Ureter (tissue), 1 donor: ENCODE measurements at places on chromosomes 4 and X. TPM values are rescaled to one million over a fixed set of nuclear protein-coding genes. Genes with fewer than 3 reads are reported as not detected.

DNA sequence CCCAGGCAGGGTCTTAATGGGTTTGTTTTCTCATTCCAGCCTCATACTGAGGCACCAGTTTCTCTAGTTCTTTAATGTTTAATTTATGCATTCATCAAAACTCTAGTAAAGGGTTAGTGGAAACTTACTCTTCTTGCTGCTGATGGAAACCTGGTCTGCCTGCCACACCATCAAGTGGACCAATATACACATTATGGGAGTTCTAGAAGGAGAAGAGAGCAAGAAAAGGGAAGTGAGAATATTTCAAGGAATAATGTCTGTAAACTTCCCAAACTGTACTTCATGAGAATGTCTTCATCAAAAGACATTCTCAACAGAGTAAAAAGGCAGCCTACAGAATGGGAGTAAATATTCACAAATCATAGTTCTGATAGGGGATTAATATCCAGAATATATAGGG, 20.9 kb upstream of the DHX15 start:
- DNase-seq: no peak

DNA sequence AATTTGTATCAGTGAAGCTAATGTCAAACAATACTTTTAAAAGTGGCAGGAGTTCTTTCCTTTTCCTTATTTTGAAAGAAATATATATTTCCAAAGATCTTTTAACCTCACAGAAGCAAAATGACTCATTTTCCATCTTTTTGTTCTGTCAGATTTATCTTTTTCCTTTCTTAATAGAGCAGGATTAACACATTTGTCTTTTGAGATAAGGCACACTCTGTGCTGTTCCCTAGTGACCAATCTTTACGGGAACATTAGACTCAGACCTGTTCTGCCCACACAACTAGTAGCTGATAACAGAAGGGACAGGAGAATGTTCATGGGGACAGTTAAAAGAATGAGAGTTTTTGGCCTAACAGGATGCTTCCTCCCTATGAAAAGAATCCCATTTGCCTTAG, 381.2 kb downstream of the STPG2 start:
- no peak for DNase-seq

- DNase-seq: no peak
Measured at GRCh38 chr4:65983061-65983460, 312.8 kb upstream of the EPHA5 start.

DNA sequence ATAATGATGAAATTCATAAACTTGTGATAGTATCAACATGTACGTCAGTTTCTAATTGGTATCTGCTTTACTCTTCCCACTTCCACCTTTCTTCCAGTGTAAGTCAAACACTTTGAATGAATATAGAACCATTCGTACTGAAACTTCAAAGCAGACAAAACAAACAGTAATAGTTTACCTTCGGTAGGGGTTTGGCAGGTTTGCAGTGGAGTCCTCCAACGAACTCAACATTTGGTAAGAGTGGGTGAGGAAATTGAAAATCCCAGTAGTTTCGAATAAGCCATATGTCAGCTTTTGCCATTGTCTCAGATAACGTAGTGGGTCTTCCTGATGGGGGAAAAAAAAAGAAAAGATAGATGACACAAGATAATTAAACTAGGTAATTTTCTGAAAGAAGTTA, 2.2 kb downstream of the UGT2B4 start:
- no peak for DNase-seq

- DNase-seq: no peak
Measured at GRCh38 chr4:122203407-122203806, 51.3 kb downstream of the BLTP1 start.

GRCh38 chr4:122889726-122890125, 32.7 kb downstream of the NUDT6 start:
- DNase-seq: no peak

DNA sequence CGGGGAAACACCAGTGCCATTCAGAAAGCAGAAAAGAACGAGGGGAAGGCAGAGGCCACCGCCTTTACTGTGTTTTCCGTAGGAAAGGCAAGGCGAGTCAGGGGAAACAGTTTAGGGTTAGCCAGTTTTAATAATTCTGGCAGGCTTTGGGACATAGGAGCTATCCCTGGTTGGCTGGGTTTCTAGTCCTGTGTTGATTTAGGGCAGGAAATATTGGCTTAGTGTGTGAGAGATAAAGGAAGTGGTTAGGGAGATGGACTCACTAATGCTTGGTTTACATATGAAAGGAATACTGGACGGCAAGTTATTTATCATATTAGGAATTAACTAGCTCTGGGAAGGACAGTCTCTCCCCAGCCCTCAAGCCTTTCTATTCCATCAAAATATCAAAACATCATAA, 53.1 kb downstream of the SYNPO2 start:
- DNase-seq: no peak

- DNase-seq: no peak
Measured at GRCh38 chrX:130211415-130212186, 39.8 kb downstream of the RAB33A start.

DNA sequence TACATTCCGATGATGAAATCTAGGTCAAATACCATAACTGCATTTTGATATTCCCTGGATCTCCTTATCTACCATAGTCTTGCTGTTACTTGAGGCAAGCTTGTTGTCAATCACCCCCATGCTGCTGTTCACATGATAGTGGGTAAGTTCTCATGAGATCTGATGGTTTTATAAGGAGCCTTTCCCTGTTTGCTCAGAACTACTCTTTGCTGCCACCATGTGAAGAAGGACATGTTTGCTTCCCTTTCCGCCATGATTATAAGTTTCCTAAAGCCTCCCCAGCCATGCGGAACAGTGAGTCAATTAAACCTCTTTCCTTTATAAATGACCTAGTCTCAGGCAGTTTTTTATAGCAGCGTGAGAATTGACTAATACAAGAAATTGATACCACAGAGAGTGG, 432.0 kb downstream of the GLUD2 start:
- no peak for DNase-seq

DNA sequence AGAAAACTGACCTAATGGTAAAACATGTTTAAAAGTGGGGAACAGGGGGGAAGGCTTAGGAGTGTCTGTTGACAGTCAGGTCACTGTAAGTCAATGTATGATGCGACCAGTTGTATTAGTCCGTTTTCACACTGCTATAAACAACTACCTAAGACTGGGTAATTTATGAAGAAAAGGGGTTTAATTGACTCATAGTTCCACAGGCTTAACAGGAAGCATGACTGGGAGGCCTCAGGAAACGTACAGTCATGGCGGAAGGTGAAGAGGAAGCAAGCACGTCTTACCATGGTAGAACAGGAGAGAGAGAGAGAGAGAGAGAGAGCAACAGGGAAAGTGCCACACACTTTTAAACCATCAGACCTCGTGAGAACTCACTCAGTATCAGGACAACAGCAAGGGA, 13.0 kb upstream of the PLAC1 start:
- no peak for DNase-seq

GRCh38 chr4:91622925-91623602, 680.7 kb upstream of the GRID2 start:
- no peak for DNase-seq

DNA sequence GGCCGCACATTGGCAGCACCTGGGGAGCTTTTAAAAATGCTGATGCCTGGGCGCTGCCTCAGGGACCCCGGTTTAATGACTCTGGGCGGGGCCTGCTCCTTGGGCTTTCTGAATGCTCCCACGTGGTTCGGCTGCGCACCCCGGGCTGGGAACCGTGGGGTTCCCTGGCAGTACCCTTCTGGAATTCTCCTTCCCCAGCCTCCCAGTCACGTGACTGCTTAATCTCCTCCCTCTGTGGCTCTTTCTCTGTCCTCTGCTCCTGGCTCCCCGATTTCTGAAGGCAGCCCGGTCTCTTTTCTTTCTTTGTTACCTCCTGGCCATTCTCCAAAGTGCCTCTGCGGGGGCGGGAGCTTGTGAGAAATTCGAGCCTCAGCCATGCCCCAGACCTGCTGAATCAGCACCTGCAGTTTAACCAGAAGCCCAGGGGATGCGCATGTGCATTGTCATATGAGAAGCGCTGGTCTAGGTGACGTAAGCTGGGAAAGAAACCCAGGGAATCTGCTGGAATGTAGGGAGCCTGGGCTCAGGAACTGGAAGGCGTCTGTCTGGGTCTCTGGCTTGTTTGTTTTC, 16.6 kb downstream of the CLCN4 start:
- peak; percentile 67 for DNase-seq

The PPARGC1A gene
- 13.3 TPM for total RNA-seq

The SEC24D gene
- total RNA-seq: 66.7 TPM

The ABLIM2 gene
- 8.5 TPM for total RNA-seq

The FAM47E gene
- 9.6 TPM for total RNA-seq

The PDZD4 gene
- total RNA-seq: 10.6 TPM

The MAGEA12 gene
- not detected for total RNA-seq

The PNMA5 gene
- not detected for total RNA-seq

The RPGR gene
- total RNA-seq: 31.4 TPM

The BEX3 gene
- total RNA-seq: 111 TPM

The RADX gene
- 14.9 TPM for total RNA-seq

The LIMCH1 gene
- total RNA-seq: 95.9 TPM

The STARD8 gene
- 10.9 TPM for total RNA-seq

The FIP1L1 gene
- total RNA-seq: 67.8 TPM

The MRFAP1L1 gene
- total RNA-seq: 52.5 TPM
